ENCODE measurements at places on chromosomes 6 and 20. TPM values are rescaled to one million over a fixed set of nuclear protein-coding genes. Genes with fewer than 3 reads are reported as not detected.

Gene RAET1G
- total RNA-seq: 41.3 TPM

Gene FUT9
- total RNA-seq: not detected

Gene HTR1E
- not detected for total RNA-seq

Gene GSTA1
- total RNA-seq: 0.48 TPM

Gene CAGE1
- not detected for total RNA-seq

Gene HSF2
- total RNA-seq: 11.3 TPM

Gene SMOC2
- total RNA-seq: 1.1 TPM

Gene COL11A2
- total RNA-seq: 0.43 TPM

Gene PTCHD4
- total RNA-seq: 1.9 TPM

Gene MAP1LC3A
- total RNA-seq: 16.6 TPM

Gene BMP5
- not detected for total RNA-seq

Gene LAMA2
- 0.24 TPM for total RNA-seq

Gene FAM184A
- total RNA-seq: 0.24 TPM

Gene SLC16A10
- not detected for total RNA-seq

Gene GNAS-AS1
- 0.48 TPM for total RNA-seq

Gene PBOV1
- not detected for total RNA-seq

Gene CALHM4
- total RNA-seq: not detected

Gene MUC21
- under 0.01 TPM for total RNA-seq

Gene OPN5
- total RNA-seq: not detected

Gene CCR6
- total RNA-seq: not detected

Gene TRIM10
- total RNA-seq: not detected

Gene PPP1R14C
- 89.9 TPM for total RNA-seq

Gene TINAG
- total RNA-seq: 2.9 TPM

Gene SYNDIG1
- total RNA-seq: not detected

Measured in tracheal epithelial cell (primary cell).